ENCODE measurements at places on chromosomes 2 and 18. TPM values are rescaled to one million over a fixed set of nuclear protein-coding genes. Genes with fewer than 3 reads are reported as not detected.

The RGPD3 gene
- total RNA-seq = 0.27 TPM

DNA sequence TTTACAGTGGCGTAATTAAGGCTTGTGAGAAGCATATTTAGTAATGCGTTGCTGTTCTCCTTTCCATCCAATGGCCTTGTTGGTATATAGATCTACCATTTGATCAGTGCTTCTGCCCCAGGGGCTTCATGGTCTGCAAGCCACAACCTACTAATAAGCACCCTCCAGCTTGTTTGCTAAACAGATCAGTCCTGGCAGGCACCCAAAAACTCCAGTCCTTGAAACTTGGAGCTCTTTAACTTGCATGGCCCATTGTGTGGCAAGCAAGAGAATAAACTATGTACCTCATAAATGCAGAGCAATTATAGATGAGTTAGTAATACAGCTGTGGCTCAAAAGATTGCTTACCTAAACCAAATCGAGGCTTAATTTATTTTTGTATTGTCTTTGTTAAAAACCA lies 158.5 kb downstream of the FTCDNL1 start:
- H3K27me3 ChIP-seq = no peaks in the 10 kb centered on the region
- no peak overlapping the region for H3K27ac ChIP-seq
- peak; percentile 25 for DNase-seq
- no peaks in the 10 kb centered on the region for H3K36me3 ChIP-seq

The C2orf92 gene
- 2.1 TPM for total RNA-seq

DNA sequence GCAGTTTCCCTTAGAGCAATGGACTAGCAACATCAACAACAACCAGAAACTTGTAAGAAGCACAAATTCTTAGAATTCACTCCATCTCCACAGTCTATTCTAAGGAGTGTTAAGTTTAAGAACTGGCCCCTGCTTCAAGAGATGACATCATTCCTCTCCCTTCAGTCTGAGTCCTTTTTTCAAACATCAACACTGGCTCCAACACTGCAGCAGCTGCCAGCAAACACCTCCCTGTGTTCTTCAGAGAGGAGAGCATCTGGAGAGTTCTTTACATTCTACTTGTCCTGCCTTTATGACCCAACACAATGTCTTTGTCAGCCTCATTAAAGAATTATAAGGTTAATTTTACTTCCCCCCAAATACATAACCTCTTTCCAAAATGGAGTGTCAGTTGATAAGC lies 122.3 kb downstream of the HNMT start:
- H3K27me3 ChIP-seq = no peaks in the 10 kb centered on the region
- no peak overlapping the region for H3K27ac ChIP-seq
- DNase-seq = no peak
- peaks cover 4% of the 10 kb centered on the region for H3K4me1 ChIP-seq
- no peak overlapping the region for H3K4me3 ChIP-seq
- no peaks in the 10 kb centered on the region for H3K36me3 ChIP-seq

DNA sequence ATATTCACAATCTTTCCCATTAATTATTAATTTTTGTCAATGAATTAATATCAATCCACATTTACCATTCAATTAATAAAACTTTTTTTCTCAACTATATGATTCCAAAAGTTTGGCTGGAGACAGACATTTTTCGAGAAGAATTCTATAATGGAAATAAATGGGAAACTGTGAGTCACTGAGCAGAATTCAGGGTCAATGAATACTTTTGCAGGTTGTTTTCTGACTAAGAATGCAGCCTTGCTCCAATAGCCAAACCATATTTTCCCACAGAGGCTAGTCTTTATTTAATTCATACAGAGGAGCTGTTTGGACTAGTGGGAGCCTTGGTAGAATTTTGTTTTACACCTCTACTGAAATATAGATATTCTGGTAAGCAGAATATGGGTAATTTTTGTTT lies 82.3 kb downstream of the ARHGAP28 start:
- H3K36me3 ChIP-seq = no peaks in the 10 kb centered on the region
- no peak for DNase-seq
- peaks cover 7% of the 10 kb centered on the region for H3K4me1 ChIP-seq
- H3K27me3 ChIP-seq = no peaks in the 10 kb centered on the region
- H3K27ac ChIP-seq = no peak overlapping the region

GRCh38 chr2:217527590-217528202 lies 475.1 kb downstream of the TNS1 start:
- no peaks in the 10 kb centered on the region for H3K36me3 ChIP-seq
- no peaks in the 10 kb centered on the region for H3K27me3 ChIP-seq
- H3K4me3 ChIP-seq = no peak overlapping the region
- peaks cover 16% of the 10 kb centered on the region for H3K4me1 ChIP-seq

- H3K4me3 ChIP-seq = no peak overlapping the region
- no peaks in the 10 kb centered on the region for H3K27me3 ChIP-seq
- no peaks in the 10 kb centered on the region for H3K36me3 ChIP-seq
- H3K4me1 ChIP-seq = no peaks in the 10 kb centered on the region
Observed at GRCh38 chr2:146867477-146867986, 977.3 kb upstream of the ACVR2A start.

DNA sequence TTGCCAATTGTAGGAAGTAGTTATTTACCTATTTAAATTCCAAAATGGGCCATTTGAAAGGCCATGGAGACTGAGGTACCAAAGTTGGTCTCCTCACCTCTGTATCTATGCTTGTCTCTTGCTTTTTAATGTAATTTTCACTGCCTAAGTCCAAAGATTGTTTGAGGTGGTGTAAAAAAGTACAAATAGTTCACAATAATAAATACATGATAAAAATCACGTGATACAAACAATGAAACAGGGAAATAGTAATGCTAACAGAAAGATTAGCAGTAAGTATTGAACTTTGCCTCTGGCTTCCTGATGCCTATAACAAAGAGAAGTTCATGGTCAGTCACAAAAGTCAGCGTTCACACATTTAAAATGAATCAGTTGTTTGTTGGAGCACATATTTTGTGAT lies 67.6 kb downstream of the CNTNAP5 start:
- H3K36me3 ChIP-seq = no peaks in the 10 kb centered on the region
- no peaks in the 10 kb centered on the region for H3K4me1 ChIP-seq
- H3K4me3 ChIP-seq = no peak overlapping the region
- DNase-seq = no peak
- H3K27ac ChIP-seq = no peak overlapping the region

The CRYGD gene
- not detected for total RNA-seq

- H3K27ac ChIP-seq = no peak overlapping the region
- peaks cover 21% of the 10 kb centered on the region for H3K4me1 ChIP-seq
- no peaks in the 10 kb centered on the region for H3K27me3 ChIP-seq
- no peak for DNase-seq
Observed at GRCh38 chr2:26633351-26633945, 7.7 kb downstream of the CIB4 start.
